CD4-positive, CD25-positive, alpha-beta regulatory T cell (primary cell): ENCODE measurements at places on chromosomes 7 and 10.

DNA sequence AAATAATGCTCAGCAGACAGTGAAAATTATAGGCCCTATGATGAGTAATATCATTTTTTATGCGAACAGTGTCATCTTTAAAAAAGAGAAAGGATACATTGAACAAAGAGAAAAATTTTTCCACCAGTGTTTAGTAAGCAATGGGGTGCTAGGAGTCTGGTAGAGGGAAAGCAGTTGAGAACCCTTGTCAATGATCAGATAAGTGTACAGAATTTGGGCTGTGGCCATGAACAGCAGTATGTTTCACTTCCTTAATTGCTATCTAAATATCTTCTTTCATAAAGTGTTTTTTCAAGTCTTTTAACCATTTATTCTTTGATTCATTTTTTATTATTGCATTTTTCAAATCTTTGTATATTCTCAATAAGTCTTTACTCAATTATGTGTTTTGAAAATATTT lies 750.7 kb upstream of the KCND2 start:
- no peak for DNase-seq

GRCh38 chr7:23299770-23300300 lies 696 bp downstream of the MALSU1 start:
- DNase-seq = no peak

DNA sequence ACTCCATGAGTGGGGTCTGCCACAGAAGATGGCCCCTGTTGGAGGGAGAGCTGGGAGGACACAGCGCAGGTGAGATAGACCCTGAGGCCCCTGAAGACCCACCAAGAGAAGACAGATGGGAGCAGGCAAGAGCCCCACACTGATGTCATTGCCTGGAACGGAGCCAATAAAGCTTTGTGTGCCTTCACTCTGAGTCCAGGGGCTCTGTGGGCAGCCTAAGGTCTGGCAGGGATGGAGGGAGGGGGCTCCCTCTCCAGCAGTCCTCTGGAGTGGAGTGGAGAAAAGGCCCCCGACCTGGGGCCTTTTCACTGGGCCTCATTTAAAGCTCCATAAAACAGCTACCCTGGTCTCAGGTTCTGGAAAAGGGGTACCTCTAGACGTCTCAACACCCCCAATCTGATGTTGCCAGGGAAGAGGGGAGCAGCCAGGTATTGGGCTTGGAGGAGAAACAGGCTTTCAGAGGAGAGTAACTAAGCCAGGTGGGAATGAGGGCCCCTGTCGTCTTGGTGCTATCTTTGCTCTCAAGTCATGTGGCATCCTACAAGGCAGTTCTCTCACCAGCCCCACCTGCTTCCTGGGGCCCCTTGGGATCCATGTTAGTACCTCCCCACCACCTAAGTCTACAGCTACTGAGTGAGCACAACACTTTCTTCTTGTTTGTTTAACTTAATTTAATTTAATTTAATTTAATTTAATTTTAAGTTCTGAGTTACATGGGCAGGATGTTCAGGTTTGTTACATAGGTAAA lies 1.4 kb downstream of the C10orf62 start:
- no peak for DNase-seq

DNA sequence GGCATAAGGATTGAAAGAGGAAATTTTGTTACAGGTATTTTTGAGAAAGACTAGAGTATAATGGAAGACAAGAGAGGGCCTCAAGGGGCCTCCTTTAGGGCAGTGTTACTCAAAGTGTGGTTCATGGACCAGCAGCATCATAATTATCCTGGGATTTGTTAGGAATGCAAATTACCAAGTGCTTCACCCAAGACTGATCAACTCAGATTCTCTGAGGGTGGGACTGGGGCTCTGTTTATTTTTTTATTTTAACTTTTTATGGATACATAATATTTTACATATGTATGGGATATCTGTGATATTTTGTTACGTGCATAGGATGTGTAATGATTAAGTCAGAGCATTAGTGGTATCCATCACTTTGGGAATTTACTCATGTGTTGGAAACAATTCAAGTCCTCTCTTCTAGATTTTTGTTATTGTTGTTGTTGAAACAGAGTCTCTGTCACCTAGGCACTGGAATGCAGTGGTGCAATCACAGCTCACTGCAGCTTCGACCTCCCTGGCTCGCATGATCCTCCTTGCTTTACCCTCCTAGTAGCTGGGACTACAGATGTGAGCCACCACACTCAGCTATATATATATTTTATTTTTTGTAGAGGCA lies 2.2 kb upstream of the KCTD7 start:
- DNase-seq = no peak

- no peak for DNase-seq
These were observed 2.4 kb downstream of the DKK1 start for GRCh38 chr10:52316500-52316899.

DNA sequence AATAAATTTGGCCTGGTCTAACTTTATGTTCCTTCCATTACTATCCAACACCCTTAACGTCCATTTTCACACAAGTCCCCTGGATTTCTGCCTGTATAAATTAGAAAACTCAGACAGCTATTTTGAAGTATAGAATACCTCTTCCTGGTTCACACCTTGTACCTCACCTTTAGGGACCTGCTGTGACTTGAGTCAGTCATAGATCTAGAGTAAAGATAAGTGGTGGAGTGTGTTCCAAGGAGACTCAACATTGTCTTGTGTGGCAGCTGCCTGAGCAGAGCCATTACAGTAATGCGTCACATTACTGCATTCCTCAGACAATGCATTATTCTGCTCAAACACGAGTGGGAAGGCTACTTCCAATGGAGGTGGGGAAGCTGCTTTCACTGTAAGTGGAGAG lies 513.9 kb downstream of the ADRA2A start:
- DNase-seq = no peak

DNA sequence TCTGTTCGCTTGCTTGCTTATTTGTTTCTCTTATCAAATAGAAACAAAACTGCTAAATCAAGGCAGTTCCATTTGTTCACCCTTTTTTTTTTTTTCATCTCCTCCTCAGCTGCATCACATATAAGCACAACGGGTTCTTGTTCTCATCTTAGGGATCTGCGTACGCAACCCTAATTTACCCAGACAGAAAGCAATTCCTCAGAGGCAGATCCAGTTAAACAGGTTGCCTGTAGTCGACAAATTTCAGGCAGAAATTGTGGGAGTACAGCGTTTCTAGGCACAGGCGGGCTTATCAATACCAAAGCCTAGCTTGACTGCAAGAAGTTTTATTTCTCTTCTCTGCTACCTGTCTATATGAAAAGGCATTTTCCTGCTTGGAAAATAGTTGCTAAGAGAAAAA lies 565.4 kb downstream of the NXPH1 start:
- no peak for DNase-seq

- DNase-seq = peak; percentile 6
These were observed 18.4 kb upstream of the SORCS3 start for GRCh38 chr10:104622598-104623209.

- no peak for DNase-seq
These were observed 91.1 kb upstream of the PRSS58 start for GRCh38 chr7:142348921-142349405.

DNA sequence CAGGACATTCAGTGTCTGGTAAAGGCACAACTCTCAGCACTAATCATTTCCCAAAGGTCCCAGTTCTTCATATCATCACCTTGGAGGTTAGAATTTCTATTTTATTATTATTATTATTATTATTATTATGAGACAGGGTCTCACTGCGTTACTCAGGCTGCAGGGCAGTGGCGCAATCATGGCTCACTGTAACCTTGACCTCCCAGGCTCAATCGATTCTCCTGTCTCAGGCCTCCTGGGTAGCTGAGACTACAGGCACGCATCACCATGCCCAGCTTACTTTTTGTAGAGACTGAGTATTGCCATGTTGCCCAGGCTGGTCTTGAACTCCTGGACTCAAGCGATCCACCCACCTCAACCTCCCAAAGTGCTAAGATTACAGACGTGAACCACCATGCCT lies 91.8 kb upstream of the DOCK1 start:
- DNase-seq = no peak

DNA sequence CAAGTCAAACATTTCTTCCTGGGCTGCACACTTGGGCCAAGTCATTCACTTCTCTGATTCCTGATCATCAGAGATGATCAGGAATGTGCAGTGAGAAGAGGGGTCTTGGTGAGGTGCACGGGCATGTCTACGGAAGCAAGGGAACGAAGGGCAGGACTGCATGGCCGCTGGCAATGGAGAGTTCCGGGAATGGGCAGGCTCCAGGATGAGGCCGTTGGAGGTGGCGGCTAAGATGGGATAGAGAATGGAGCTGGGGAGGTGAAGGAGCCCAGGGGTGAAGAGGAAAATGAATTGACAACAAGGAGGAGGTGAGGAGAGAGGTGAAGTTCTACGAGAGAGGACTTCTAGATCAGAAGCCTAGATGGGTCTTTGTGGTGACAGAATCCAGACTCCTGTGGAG lies 260.0 kb downstream of the GRID1 start:
- DNase-seq = no peak

- no peak for DNase-seq
These were observed 530.9 kb downstream of the KCNMA1 start for GRCh38 chr10:77106676-77107075.

- peak; percentile 37 for DNase-seq
These were observed 9.4 kb upstream of the ZWINT start for GRCh38 chr10:56370217-56371113.

- DNase-seq = no peak
These were observed 20.4 kb upstream of the FAM20C start for GRCh38 chr7:171912-172515.

DNA sequence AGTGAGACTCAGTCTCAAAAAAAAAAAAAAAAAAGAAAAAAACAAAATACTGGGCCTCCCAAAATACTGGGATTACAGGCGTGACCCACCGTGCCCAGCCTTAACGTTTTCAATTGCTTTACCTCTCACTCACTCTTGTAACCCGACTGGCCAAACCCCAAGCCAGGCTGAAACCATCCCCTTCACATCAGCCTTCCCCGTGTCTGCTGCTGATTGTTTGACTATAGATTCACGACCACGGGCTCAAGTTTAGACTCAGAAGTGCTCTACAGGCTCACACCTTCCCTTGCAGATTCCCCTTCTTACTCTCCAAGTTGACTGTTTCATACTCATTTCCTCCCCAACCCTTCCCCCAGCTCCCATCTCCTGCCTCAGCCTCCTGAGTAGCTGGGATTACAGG lies 22.3 kb downstream of the TYW1 start:
- no peak for DNase-seq

GRCh38 chr10:110162741-110163145 lies 44.7 kb upstream of the MXI1 start:
- DNase-seq = no peak

DNA sequence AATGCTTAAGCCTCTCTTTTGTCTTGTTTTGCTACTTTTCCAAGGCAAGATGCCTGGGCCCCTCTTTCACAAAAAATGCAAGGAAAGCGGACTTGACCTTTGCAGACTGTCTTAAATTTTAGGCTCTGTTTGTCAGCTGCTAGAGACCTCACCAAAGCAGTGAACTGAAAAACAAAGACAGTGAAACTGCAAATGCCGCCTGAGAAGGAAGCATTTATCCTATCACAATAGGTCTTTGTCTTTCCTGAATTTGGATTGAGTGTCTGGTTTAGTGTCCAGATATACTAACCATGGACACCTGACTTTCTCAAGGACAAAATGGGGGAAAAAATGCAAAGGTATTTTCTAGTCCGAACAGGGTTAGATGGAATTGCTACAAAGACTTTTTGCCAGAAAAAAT lies 256.9 kb downstream of the INHBA start:
- no peak for DNase-seq

- peak; percentile 23 for DNase-seq
These were observed 1.9 kb upstream of the ARL4A start for GRCh38 chr7:12685550-12685949.

- DNase-seq = no peak
These were observed 34.2 kb downstream of the ZNF487 start for GRCh38 chr10:43471146-43471545.

- no peak for DNase-seq
These were observed 17.1 kb downstream of the CNNM1 start for GRCh38 chr10:99346247-99346646.
